ENCODE measurements at places on chromosomes 5 and 9. TPM values are rescaled to one million over a fixed set of nuclear protein-coding genes. Genes with fewer than 3 reads are reported as not detected.

Gene FOXD1
- 3.8 TPM for total RNA-seq

Gene TICAM2
- total RNA-seq: 2.4 TPM

Gene DMRT2
- 2.7 TPM for total RNA-seq

Gene ARHGEF37
- total RNA-seq: 19.0 TPM
